IPS DF 6.9 (cell line): ENCODE measurements at places on chromosomes 2 and 18.

DNA sequence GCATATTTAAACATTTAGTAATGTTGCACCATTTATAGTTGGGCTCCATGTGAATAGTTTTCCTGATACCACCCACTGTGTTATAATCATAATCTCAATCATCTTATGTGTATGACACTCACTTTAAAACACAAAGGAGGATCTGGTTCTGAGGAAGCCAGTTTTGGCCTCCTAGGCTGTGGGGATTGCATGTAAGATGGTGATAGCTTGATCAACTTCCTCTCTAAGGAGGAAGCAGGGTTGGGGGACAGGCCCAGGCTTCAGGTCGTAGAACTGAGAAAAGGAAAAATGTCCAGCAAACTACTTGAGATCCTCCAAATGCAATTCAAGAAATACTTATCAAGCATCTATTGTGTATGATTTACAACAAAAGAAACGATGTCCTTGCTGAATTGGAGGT is 4.9 kb upstream of the PPM1B start:
- DNase-seq, result no peak

DNA sequence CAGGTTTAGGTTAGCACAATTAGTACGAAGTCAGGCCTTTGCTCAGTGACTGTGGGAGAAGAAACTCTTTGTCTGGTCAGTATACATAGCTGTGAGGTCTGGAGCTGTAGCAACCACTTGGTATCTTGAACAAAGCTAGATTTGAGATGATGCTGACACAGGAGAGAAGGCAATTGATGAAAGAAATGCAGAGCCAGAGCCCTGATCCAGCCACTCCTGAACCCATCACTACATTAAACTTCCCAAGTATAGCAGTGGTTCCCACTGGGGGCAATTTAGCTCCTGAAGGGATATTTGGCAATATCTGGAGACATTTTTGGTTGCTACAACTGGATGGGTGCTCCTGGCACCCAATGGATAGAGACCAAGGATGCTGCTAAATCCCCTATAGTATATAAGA is 143.9 kb upstream of the SPRED2 start:
- no peak for DNase-seq

DNA sequence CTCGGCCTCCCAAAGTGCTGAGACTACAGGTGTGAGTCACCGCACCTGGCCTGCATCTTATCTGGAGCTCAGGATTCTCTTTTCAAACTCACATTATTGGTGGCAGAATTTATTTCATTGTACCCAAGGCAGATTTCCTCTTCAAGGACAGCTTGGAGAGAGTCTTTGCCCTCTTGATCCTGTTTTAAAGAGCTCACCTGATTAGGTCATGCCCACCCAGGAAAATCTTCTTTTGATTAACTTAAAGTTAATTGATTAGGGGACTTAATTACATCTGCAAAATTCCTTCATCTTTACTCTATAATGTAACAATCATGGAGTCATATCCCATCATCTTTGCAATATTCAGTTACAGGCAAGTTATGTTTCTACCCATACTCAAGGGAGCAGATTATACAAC is 346.4 kb downstream of the EPHA4 start:
- no peak for DNase-seq

- DNase-seq, result no peak
Measured at GRCh38 chr18:43780782-43781340, 503.6 kb upstream of the SYT4 start.

- no peak for DNase-seq
Measured at GRCh38 chr2:71101656-71102055, 28.4 kb downstream of the MCEE start.

DNA sequence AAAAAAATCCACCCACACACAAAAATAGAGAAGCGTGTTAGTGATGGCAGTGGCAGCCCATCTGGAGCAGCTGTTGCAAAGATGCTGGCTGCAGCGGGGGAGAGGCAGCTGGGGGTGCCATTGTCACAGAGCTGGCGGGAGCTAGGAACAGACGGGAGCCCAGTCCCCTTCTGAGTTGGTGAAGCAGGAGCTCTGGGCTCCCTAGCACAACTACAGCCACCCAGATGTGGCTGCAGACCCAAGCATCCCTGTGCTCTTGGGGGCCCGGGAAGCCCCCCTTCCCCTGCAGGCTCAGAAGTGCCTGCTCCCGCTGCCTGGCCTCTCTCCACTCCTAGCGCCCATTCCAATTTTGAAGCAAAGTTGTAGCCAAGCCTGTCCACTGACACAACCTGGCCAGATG is 366.6 kb upstream of the MC4R start:
- no peak for DNase-seq

GRCh38 chr2:86000938-86001312 is 104.8 kb downstream of the POLR1A start:
- DNase-seq, result no peak

- no peak for DNase-seq
Measured at GRCh38 chr2:23381084-23381483, 3.9 kb upstream of the KLHL29 start.

DNA sequence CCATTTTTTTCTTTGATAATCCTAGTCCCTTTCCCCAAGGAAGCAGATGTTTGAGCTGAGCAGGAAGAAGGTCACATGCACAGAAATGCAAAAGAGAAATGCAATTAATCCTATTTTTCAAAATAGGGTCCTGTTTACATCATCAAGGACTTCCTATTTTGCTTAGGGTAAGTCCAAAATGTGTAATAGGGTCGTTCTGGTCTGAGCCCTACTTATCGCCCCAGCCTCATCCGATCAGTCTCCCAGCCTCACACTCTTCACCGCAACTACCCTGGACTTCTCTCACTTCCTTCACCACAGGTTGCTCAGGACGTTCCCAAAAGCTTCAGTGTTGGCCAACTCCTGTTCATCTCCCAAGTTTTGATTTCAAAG is 32.8 kb downstream of the FOSL2 start:
- DNase-seq, result no peak

GRCh38 chr2:69943000-69943842 is 18.2 kb downstream of the ASPRV1 start:
- no peak for DNase-seq

DNA sequence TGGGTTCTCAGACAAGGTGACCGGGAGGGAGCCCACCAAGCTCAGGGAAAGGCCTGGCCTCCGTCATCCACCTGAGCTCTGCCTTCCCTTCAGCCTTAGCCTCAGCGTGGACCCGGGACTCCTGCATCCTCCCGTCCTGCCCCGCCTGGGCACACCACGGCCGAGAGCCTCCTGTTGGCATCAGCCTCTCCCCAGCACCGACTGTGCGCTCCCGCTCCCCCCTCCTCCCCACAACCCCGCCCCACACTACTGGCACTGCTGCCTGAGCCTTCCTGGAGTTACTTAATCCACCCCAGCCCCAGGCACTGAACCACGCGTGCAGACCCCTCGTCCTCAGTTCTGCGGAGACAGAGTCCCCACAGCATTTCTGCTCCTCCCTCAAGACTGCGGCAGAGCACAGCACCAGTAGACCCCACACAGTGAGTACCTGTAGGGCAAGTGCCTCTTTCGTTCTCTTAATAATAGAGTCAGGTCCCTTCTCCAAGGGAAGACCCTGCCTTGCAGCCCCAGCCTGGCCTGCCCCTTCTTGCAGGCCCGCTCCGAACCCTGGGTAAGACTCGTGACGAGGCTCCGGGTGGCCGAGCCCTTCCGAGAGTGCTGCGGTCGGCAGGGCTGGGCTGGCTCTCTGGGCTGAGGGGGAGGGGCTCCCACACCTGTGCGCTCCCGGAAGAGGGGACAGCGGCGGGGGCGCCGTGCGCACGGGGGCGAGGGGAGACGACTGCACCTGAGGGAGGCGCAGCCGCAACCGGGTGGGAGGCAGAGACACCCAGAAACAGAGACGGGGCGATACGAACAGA is at the start of gene AMER3:
AMER3 (plus strand) TSS at position 285 of the 797 bp plus-strand sequence. CDS start 6,533 bp downstream, outside the sequence.
- no peak for DNase-seq

- DNase-seq, result no peak
Measured at GRCh38 chr2:145464866-145465265, 944.9 kb upstream of the ZEB2 start.

DNA sequence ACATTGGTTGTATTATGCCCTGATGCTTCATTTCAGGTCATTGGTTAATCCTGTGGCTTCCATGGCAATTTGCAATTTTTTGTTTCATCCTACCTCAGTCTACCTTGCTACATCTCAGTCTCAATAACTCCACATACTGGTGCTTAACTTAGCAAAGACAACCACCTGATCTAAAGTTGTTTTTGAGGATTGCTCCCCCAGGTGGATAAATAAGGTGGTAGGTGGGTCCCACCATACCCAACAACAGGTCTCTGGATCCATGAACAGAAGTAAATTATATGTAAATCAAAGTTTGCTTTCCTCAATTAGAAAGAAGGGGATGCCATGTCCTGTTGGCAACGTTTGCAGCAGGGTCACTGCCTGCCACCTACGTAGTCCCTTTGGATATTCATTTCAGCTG is 7.0 kb downstream of the XIRP2 start:
- no peak for DNase-seq

DNA sequence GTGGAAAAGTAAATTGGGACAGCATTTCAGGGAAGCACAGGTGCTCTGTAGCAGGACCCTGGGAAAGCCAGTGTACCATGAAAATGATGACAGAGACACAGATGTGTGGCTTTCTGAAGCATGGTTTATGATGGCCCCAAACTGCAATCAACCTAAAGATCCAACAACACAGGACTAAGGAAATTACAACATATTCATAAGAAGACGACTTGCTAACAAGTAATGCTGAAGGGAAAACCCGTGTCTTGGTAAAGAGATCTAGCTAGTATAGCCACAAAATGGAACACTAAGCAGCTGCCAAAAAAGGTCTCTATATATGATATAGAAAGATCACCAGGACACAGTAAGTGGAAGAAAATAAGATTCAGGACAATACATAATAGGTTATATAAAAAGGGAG is 53.2 kb downstream of the UXS1 start:
- DNase-seq, result no peak

DNA sequence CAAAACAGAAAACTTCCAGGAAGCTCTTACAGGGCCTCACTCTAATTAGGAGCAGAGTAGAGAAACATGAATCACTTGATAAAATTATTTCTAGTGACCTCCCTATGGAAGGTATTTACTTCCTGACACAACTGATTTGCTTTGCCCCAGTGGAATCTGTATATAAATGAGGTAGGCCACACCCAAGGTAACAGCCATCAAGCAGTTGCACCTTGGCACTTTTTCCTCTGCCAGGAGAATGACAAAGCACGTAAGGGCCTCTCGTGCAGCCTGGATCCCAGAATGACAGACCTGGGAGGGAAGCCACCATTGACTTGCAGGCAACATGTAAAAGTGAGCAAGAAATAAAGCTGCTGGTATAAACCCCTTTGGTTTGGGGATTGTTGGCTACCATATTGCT is 620.0 kb upstream of the SLC39A10 start:
- no peak for DNase-seq

- no peak for DNase-seq
Measured at GRCh38 chr2:5562426-5562825, 129.8 kb upstream of the SOX11 start.

DNA sequence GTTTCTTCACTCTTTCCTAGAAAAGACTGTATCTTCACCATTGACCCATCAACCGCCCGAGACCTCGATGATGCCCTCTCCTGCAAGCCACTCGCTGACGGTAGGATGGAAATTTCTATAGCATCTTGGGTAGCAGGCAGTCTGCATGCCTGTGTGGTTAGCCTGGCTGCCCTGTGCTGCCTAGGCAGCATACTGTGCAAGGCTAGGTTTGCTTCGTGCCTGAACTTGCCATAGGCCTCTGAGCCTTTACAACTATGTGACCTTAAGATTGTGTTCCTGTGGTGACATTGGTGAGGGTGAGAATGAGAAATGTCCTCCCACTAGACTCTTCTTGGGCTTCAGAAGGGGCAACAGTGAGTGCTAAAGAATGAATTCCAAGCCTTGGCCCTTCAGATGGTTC is 168.2 kb upstream of the ALPP start:
- DNase-seq, result no peak

DNA sequence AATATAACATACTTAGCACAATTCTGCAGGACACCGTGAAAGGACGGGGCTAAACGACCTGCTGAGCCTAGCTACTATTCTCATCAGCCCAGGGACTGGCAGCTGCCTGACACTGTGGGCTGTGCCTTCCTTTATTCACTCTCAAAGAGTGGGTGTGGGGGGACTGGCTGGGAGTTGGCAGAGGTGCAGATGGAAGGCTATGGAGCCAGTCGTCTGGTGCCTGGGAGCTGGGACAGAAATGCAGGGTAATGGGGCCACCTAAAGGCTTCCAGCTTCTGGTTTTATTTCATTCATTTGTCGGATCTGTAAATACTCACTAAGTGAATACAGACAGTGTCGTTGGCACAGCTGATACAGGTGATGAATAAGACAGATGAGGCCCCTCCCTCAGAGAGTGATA is 56.0 kb upstream of the NFU1 start:
- no peak for DNase-seq

DNA sequence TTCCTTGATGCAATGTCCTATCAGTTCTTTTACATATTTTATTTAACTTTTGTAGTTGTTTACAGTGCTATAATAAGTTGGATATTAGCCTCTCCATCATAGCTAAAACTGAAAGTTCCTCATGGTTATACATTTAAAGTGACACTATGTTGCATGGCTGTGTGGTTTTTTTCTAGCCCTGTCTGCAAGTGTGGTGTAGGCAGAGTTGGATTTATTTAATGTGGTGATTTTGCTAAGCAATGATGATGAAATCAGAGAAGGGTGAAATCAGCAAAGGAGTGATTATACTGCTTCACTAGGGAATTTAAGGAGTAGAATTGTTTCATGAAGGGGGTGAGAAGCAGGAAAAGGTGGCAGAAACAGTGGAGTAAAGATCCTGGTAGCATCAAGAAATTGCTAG is 18.3 kb upstream of the ENOSF1 start:
- DNase-seq, result no peak

- no peak for DNase-seq
Measured at GRCh38 chr2:145601361-145601925, 1081.5 kb upstream of the ZEB2 start.
